ENCODE measurements at places on chromosomes 6 and 20. TPM values are rescaled to one million over a fixed set of nuclear protein-coding genes. Genes with fewer than 3 reads are reported as not detected.
A peak's percentile ranks its signal among the peaks of the same experiment; 100 is the strongest.

The FNDC1 gene
- 10.1 TPM for total RNA-seq

The HLA-DQB2 gene
- 1.6 TPM for total RNA-seq

The ZNF184 gene
- 9.2 TPM for total RNA-seq

The POU5F1 gene
- total RNA-seq = 4.5 TPM

The MCHR2 gene
- not detected for total RNA-seq

The NHSL1 gene
- total RNA-seq = 17.4 TPM

The CRIP3 gene
- total RNA-seq = 1.9 TPM

The POM121L2 gene
- total RNA-seq = not detected

The ZFP57 gene
- total RNA-seq = 0.29 TPM

The SLC13A3 gene
- 1.3 TPM for total RNA-seq

- no peak overlapping the region for H3K27ac ChIP-seq
- no peaks in the 10 kb centered on the region for H3K36me3 ChIP-seq
- no peak overlapping the region for H3K4me3 ChIP-seq
- DNase-seq = no peak
- H3K27me3 ChIP-seq = no peaks in the 10 kb centered on the region
Observed at GRCh38 chr6:115360602-115361325, 699.9 kb downstream of the FRK start.

DNA sequence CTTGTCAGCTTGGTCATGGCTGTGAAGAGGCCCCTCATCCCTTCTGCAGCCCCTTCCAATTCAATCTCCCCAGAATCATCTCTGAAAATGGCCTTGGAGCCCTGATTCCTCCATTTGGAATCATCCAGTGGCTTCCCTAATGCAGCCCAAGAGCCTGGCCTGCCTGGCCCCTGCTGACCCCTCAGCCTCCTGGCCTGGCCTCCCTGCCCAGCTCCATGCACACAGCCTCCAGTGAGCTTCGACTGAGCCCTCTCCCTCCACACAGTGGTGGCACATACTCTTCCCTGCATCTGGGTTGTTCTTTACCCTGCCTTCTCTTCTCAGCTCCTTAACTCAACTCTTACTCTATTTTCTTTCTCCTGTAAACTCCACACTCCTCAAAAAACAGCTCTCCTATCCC lies 120.9 kb downstream of the ANKRD60 start:
- H3K27ac ChIP-seq = no peak overlapping the region
- no peak for DNase-seq
- H3K27me3 ChIP-seq = no peaks in the 10 kb centered on the region
- no peaks in the 10 kb centered on the region for H3K4me1 ChIP-seq

DNA sequence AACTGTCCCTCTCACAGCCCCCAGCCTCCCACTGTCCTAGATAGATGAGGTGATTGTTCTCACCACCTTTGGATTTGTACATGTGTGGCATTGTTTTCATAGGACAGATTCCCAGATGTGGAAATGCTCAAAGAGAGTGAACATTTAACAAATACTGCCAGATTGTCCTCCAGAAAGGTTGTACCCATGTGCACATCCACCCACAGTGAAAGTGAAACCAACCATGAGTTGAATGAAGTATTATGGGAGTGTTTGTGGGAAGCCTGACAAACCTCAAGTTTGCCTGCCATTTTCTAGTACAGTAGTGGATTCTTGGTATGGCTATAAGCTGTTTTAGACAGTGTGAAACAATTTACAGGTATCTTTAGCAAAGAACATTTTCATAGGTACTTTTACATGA lies 42.7 kb downstream of the ANKRD6 start:
- no peaks in the 10 kb centered on the region for H3K4me1 ChIP-seq
- H3K4me3 ChIP-seq = no peak overlapping the region
- no peak for DNase-seq
- H3K36me3 ChIP-seq = no peaks in the 10 kb centered on the region
- H3K27me3 ChIP-seq = no peaks in the 10 kb centered on the region

- H3K27me3 ChIP-seq = no peaks in the 10 kb centered on the region
- no peak overlapping the region for H3K4me3 ChIP-seq
- no peak for DNase-seq
- no peaks in the 10 kb centered on the region for H3K36me3 ChIP-seq
- H3K27ac ChIP-seq = no peak overlapping the region
- H3K4me1 ChIP-seq = no peaks in the 10 kb centered on the region
Observed at GRCh38 chr6:6905961-6906518, 201.7 kb upstream of the RREB1 start.

DNA sequence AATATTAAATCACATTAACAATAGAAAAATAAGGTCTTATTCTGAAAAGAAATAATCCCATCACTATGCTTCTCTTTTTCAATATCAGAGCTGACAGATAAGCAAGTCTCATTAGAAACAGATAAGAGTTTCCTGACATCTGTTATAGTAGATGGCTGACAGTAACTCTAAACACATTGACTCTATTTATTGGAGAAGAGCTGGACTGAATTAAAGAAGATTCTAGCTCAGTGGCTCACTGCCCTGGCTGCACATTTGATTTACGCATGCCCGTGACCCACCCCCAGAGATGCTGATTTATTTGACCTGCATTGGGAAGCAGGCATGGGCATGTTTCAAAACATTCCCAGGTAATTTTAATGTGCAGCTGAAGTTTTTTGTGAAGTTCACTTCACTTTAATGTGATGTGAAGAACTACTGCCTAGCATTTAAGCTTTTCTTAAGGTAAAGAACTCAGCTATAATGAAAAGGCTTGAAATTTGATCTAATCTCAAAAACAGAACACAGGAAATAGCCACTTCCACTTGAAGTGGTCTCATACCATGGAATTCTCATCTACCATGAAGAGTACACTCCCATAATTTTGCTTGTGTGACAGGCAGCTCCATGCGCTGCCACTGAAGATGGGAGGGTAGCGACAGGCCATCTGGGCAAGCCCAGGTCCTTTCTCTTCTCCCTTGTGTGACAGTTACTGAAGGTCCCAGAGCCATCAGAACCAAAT lies 162.3 kb downstream of the TPBG start:
- H3K27me3 ChIP-seq = no peaks in the 10 kb centered on the region
- DNase-seq = no peak
- no peaks in the 10 kb centered on the region for H3K36me3 ChIP-seq
- no peaks in the 10 kb centered on the region for H3K4me1 ChIP-seq
- no peak overlapping the region for H3K4me3 ChIP-seq
- no peak overlapping the region for H3K27ac ChIP-seq

- no peaks in the 10 kb centered on the region for H3K36me3 ChIP-seq
- H3K4me3 ChIP-seq = peak overlapping the region; percentile 99
- no peaks in the 10 kb centered on the region for H3K27me3 ChIP-seq
- H3K4me1 ChIP-seq = no peaks in the 10 kb centered on the region
- DNase-seq = no peak
Observed at GRCh38 chr6:142943711-142944123, 1.3 kb downstream of the HIVEP2 start.

DNA sequence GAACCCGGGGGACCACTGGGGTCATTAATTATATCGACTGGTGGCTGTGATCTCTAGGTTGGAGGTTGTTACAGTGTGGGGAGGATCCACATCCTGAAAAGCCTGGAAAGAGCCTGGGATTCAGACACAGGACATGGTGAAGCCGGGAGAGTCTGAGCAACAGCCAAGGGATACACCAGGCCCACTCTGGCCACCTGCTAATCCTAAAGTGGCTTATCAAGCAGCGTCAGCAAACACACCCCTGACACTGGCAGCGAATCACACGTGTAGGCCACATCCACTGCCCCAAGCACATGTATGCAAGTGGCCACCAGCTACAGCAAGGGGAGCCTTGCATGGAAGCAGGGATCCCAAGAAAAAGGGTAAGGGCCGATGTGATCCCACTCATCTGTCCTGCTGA lies 41.0 kb downstream of the GFOD1 start:
- peaks cover 6% of the 10 kb centered on the region for H3K4me1 ChIP-seq
- H3K36me3 ChIP-seq = no peaks in the 10 kb centered on the region
- H3K27me3 ChIP-seq = no peaks in the 10 kb centered on the region
- H3K4me3 ChIP-seq = no peak overlapping the region

GRCh38 chr6:96212066-96212465 lies 196.3 kb downstream of the FUT9 start:
- H3K36me3 ChIP-seq = no peaks in the 10 kb centered on the region
- no peaks in the 10 kb centered on the region for H3K27me3 ChIP-seq
- H3K27ac ChIP-seq = no peak overlapping the region
- H3K4me1 ChIP-seq = no peaks in the 10 kb centered on the region

GRCh38 chr20:1816384-1817381 lies 78.5 kb upstream of the SIRPA start:
- peaks cover 25% of the 10 kb centered on the region for H3K4me1 ChIP-seq
- peak; percentile 83 for DNase-seq
- H3K27me3 ChIP-seq = no peaks in the 10 kb centered on the region
- H3K4me3 ChIP-seq = no peak overlapping the region
- no peaks in the 10 kb centered on the region for H3K36me3 ChIP-seq
- H3K27ac ChIP-seq = peak overlapping the region; percentile 96

DNA sequence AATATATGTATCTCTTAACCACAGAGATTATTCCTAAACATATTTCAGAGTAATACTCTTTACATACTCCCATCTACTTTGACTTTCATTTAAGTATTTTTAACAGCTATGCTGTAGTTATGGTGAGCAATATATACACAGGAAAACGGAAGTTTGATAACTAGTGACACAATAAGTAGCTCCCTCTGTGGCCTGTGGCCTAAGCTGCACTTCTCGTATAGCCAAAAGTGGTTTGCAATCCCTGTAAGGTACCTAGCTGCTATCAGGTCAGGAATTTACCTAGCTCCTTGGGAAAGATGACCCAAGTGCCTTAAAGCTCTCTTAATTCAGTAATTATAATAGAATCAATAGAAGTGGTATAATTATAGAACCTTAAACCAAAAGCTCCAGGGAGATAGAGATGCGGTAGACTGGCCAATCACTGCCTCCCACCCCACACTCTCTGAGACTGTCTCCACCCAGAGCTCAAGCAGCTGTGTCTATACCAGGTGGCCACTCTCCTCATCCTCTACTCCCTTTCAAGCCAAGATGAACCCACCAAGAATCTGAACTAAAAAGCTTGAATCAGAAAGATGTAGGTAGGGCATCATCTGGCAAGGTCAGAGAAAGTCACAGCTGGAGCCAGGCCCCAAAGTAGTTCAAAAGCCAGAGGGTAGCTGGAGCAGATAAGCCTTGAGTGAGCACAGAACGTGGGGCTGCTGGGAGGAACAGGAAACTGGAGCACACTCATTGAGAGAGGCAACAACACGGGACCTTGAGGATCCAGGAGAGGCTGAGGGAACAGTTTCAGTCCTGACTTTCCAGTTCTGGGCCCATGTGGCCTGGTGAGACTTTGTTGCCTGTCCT lies 84.9 kb upstream of the ASF1A start:
- H3K27ac ChIP-seq = no peak overlapping the region
- H3K4me1 ChIP-seq = no peaks in the 10 kb centered on the region
- DNase-seq = no peak
- H3K4me3 ChIP-seq = no peak overlapping the region

GRCh38 chr20:47620808-47621805 lies 119.4 kb downstream of the NCOA3 start:
- no peak for DNase-seq
- no peaks in the 10 kb centered on the region for H3K4me1 ChIP-seq
- no peaks in the 10 kb centered on the region for H3K36me3 ChIP-seq
- no peak overlapping the region for H3K27ac ChIP-seq

DNA sequence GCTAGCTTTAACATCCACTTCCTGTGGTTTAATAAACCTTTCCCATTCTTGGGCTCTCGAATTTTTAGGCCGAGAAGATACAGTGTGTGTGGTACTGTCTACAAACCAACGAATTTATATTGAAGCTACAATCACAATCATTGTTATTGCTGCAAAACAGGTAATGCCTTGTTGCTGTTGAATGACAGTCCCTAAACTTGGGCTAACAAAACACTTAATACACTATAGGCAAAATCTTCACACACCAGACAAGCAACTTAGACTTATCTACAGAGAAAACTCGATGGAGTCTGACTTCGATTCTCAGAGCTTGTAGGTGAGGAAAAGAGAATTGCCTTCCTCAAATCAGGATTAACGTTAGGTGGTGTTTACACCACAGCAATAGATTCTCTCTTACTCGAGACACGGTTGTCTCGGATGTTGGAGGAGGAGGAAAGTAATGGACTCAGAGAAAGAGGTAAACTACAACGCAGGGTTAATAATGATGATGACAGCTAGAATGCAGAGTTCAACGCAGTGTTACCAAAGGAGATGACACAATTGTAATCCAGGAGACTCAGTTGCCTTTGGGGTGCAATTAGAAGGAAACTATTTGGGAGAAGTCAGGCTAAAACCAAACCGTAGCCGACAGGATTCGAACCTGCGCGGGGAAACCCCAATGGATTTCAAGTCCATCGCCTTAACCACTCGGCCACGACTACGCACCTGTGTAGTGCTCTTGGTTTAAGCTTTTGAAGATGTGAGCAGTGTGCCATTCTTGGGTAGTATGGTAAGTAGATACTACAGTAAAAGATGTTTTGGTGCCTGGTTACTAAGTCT lies 32.5 kb upstream of the ZNF184 start:
- peak; percentile 62 for DNase-seq
- H3K4me3 ChIP-seq = no peak overlapping the region
- no peaks in the 10 kb centered on the region for H3K27me3 ChIP-seq
- peak overlapping the region; percentile 5 for H3K27ac ChIP-seq
- H3K36me3 ChIP-seq = no peaks in the 10 kb centered on the region

GRCh38 chr6:87504441-87504840 lies 31.7 kb downstream of the SLC35A1 start:
- DNase-seq = no peak
- peaks cover 6% of the 10 kb centered on the region for H3K36me3 ChIP-seq
- H3K4me1 ChIP-seq = no peaks in the 10 kb centered on the region
- H3K27me3 ChIP-seq = no peaks in the 10 kb centered on the region
- no peak overlapping the region for H3K4me3 ChIP-seq

- DNase-seq = no peak
- no peaks in the 10 kb centered on the region for H3K27me3 ChIP-seq
- no peaks in the 10 kb centered on the region for H3K36me3 ChIP-seq
- no peaks in the 10 kb centered on the region for H3K4me1 ChIP-seq
- H3K4me3 ChIP-seq = no peak overlapping the region
Observed at GRCh38 chr20:4912380-4913142, 88.7 kb downstream of the SLC23A2 start.

DNA sequence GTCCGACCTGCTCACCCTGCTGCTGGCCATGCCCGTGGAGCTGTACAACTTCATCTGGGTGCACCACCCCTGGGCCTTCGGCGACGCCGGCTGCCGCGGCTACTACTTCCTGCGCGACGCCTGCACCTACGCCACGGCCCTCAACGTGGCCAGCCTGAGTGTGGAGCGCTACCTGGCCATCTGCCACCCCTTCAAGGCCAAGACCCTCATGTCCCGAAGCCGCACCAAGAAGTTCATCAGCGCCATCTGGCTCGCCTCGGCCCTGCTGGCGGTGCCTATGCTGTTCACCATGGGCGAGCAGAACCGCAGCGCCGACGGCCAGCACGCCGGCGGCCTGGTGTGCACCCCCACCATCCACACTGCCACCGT lies 885 bp downstream of the NTSR1 start:
- H3K36me3 ChIP-seq = no peaks in the 10 kb centered on the region
- no peak for DNase-seq
- H3K4me1 ChIP-seq = no peaks in the 10 kb centered on the region
- H3K27me3 ChIP-seq = peaks cover 4% of the 10 kb centered on the region
